ENCODE measurements at places on chromosomes 5 and 9.

- DNase-seq: no peak
These were observed 74.5 kb upstream of the PALM2AKAP2 start for GRCh38 chr9:109705515-109705914.

- no peak for DNase-seq
These were observed 123.0 kb downstream of the C9orf50 start for GRCh38 chr9:129497813-129498450.

- no peak for DNase-seq
These were observed 61.3 kb upstream of the ELL2 start for GRCh38 chr5:96022971-96023370.

- no peak for DNase-seq
These were observed 95.0 kb downstream of the MRPS27 start for GRCh38 chr5:72224946-72225463.

All from HEK293T (cell line).